Activated naive CD8-positive, alpha-beta T cell treated with anti-CD3 and anti-CD28 coated beads, Interleukin-2, amount 10 ng/mL, durations not matched to agents 7 days and 5 days (primary cell): ENCODE measurements at places on chromosomes 16 and 17. TPM values are rescaled to one million over a fixed set of nuclear protein-coding genes. Genes with fewer than 3 reads are reported as not detected.

- no peak for DNase-seq
Observed at GRCh38 chr17:63676584-63676983, 23.3 kb downstream of the LIMD2 start.

DNA sequence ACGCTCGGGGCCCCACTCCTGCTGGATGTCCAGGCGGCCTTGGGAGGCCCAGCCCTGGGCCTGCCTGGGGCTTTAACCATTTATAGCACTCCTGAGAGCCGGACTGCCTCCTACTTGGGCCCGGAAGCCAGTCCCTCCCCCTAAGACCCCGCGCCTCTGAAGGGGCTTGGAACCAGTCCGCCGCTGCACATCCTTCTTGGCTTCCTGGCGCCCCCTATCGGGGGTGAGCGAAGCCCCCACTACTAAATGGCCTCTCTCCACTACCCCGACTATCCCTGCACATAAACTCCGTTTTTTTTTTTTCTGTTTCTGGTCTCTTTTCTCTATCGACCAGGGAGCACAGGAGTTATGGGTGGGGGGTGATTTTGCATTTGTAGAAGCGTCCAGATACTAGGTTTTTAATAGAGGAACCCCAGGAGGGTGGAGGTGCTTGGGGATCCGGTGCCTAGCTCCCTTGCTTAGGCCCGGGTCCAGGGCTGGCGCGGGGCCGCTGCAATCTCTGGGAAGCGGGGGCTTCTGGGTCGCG is 633 bp upstream of the NOL3 start:
- peak; percentile 71 for DNase-seq

GRCh38 chr17:14461227-14461548 is 160.3 kb downstream of the HS3ST3B1 start:
- DNase-seq, result no peak

DNA sequence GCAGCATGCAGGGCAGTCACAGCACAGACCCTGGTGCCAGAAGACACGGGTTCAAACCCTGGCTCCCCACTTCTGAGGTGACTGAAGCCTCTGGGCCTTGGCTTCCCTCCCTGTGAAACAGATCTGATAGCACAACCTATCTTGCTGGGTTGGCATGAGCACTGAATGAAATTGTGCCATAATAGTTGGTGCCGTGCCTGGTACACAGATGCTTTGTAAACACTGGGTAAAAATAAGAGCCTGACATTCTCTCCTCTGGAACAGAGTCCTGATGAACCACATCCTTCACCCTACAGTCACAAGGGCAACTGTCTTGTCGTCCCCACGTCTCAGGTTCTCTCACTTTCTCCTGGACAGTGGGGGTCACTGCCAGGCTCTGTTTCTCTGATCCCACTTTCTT is 35.7 kb downstream of the NOS2 start:
- no peak for DNase-seq

- no peak for DNase-seq
Observed at GRCh38 chr16:29912087-29912486, 11.8 kb downstream of the ASPHD1 start.

The CCDC40 gene
- 1.3 TPM for total RNA-seq

DNA sequence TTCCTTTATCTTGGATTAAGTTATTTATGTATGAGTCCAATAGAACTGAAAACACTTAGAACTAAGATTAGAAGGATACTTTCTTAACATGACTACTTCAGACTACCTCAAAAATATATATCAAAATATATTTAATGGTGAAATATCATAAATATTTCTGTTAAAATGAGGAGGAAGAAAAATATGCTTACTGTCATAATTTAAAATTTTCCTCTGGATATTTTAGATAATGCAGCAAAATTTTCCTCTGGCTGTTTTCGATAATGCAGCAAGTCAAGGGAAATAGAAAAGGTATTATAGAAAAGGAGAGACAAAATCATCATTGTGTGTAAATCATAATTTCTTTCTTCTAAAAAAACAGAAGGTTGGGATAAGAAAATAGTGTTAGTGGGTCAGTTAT is 263.3 kb downstream of the HS3ST3A1 start:
- DNase-seq, result no peak

- DNase-seq, result no peak
Observed at GRCh38 chr17:10360578-10360977, 12.2 kb downstream of the MYH13 start.

GRCh38 chr16:86955136-86955855 is 361.9 kb downstream of the C16orf95 start:
- DNase-seq, result no peak

DNA sequence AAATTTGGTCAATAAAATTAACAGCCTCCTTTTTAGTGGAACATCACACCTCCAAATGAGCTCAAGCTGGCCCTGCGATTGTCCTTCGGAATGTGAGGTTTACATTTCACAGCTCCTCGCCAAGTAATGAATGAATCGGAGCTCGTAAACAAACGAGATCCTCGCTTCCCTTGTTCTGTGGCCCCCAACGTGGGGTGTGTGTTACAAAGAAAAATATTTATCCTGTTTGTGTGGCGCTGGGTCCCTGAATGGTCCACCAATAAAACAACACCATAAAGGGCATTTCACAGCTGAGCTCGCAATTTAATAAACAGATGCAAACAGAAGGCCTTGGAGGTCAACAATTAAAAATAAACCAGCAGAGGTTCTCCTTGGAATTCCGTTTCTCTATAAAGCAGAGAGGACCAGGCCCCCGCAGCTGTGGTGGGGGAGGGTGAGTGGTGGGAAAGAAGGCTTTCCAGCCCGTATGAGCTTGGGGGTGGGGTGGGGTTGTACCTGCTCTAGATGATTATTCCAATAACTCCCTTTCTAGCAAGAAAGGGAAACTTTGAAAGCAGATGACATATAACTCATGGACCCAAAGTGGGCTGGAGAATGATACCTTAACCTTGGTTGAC is 393.9 kb upstream of the SALL1 start:
- DNase-seq, result no peak

DNA sequence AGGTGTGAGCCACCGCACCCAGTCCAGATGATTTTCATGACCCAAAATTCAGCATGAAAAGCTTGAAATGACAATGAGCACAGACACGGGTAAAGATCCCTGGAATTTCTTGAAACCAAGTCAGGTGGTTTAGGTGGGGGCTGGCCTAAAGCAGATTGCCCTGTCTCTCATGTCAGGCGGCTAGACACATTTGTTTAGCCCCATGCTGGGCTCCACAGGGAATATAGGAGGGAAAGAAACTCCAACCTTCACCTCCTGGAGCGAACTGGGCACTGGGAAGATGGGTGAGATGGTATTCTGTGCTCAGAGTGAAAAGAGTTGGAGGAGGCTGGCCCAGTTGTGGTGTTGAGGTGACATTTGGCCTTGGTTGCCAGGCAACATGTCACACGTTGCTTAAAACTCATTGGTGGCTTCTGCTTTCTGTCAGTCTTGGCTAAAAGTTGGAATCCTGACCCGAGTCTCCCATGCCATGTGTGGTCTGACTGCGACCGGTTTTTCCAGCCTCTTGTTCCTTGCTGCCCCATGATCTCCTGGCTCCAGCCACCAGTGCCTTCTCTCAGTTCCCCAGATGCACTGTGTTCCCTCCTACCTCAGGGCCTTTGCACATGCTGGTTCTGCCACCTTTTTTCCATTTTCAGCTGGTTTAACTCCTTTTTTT is 113.7 kb downstream of the ABCC6 start:
- no peak for DNase-seq

The DPEP3 gene
- 0.54 TPM for total RNA-seq

- no peak for DNase-seq
Observed at GRCh38 chr17:58039975-58040374, 32.9 kb upstream of the SRSF1 start.

GRCh38 chr17:44155488-44155887 is 13.8 kb downstream of the HROB start:
- DNase-seq, result no peak

- DNase-seq, result no peak
Observed at GRCh38 chr16:81499576-81500380, 55.2 kb downstream of the CMIP start.

DNA sequence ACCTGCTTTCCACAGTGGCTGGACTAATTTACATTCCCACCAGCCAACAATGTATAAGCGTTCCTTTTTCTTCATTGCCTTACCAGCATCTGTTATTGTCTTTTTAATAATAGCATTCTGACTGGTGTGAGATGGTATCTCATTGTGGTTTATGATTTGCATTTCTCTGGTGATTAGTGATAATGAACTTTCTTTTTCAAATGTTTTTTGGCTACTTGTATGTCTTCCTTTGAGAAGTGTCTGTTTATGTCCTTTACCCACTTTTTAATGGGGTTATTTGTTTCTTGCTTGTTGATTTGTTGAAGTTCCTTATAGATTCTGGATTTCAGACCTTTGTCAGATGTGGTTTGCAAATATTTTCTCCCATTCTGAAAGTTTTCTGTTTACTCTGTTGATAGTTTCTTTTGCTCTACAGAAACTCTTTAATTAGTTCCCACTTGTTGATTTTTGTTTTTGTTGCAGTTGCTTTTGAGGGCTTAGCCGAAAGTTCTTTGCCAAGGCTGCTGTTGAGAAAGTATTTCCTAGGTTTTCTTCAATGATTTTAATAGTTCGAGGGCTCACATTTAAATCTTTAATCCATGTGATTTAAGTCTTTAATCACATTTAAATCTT is 26.8 kb downstream of the ITGAM start:
- DNase-seq, result no peak

The ELP5 gene
- 52.0 TPM for total RNA-seq

DNA sequence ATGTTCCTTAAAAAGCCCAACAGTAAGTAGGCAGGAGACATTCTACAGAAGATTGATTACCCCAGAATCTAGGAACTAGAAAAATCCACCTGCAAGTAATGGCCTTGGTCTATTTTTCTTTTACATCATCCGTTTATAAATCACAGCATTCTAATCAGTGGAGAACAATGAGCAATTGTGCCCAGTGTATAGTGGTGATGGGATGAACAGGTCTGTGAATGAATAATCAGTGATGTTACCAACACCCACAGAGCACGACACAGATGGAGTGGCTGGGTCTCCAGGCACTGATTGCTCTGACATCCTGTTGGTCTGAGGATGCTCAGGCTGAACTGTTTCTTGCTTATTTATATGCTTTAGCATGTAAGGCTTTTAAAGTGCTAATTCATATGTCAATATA is 1251.2 kb upstream of the CDH8 start:
- no peak for DNase-seq

The HOXB2 gene
- total RNA-seq, result 19.5 TPM

The C17orf50 gene
- total RNA-seq, result not detected
